NCI-H1092 treated with DMSO at 0.1 percent for 48 hours (cell line): ENCODE measurements at places on chromosomes 12 and 14.

GRCh38 chr12:122545855-122546254 lies 18.8 kb downstream of the KNTC1 start:
- DNase-seq, result no peak

GRCh38 chr12:92108651-92109050 lies 37.0 kb downstream of the BTG1 start:
- peak; percentile 48 for DNase-seq

GRCh38 chr12:110234755-110235154 lies 46.3 kb upstream of the ATP2A2 start:
- DNase-seq, result no peak

DNA sequence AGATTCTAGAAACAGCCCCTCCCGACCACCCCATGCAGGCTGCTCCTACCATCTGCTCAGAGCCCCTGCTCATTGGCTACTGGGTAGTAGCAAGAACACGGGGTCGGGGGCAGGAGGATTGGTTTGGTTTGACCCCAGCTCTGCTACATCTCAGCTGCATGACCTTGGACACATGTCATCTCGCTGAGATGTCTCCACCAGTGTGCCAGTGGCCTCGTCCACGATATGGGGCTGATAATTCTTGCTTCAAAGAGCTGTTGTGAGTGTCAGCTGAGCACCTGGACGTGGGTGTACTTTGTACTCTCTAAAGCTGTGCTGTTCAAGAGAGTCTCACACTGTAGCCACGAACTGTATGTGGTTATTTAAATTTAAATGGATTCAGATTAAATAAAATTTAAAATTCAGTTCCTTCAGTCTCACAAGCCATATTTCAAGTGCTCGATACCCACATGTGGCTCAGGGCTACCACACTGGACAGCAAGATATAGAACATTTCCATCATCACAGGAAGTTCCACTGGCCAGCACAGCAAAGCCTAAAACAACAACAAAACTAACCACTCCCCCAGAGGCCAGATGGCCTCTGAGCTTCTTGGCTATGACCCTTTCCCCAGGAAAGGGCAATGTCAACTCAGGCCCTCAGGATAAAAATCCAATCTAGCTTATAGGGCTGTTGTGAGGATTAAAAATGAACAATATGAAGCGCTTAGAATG lies 18.6 kb downstream of the LTBP2 start:
- no peak for DNase-seq

GRCh38 chr14:90253826-90254225 lies 2.5 kb upstream of the PSMC1 start:
- DNase-seq, result no peak

DNA sequence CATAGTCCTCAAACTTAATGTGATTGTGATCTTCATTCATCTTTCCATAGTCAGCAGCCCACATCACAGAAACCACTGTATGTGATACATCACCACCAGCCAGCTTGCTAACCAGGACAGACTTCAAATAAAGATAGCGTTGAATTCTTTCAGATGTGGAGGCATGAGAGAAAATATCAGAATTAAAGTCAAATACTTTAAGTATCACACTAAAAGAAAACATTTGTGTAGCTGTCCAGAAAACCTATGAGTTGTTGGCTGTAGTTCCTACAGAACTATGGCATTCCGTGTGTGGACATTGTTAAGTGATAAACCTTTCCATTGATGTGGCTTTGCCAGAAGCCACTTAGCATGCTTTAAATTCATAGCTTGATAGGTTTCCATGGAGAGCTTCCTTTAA lies 105.1 kb downstream of the LLPH start:
- no peak for DNase-seq

DNA sequence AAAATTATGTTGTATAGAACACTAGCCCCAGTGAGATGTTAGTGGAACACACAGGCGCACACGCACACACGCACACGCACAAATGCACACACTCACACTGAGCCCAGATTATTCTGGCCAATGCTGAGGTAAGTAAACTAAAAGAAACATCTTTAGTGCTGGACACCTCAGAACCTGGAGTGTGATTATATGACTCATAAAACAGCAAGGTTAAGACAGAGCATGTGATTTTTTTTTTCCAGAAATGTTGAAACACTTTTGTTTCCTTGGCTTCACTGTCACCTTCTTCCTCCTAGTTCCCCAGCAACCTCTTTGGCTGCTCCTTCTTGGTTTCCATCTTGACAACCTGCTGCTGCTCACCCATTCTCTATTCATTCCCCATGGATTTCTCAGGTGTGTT lies 141.0 kb upstream of the ALG10B start:
- DNase-seq, result no peak

- no peak for DNase-seq
Measured at GRCh38 chr12:646442-647384, 16.5 kb downstream of the NINJ2 start.

GRCh38 chr12:63841571-63841970 lies 2.9 kb upstream of the SRGAP1 start:
- no peak for DNase-seq

GRCh38 chr12:101761350-101761749 lies 22.1 kb upstream of the SYCP3 start:
- no peak for DNase-seq

DNA sequence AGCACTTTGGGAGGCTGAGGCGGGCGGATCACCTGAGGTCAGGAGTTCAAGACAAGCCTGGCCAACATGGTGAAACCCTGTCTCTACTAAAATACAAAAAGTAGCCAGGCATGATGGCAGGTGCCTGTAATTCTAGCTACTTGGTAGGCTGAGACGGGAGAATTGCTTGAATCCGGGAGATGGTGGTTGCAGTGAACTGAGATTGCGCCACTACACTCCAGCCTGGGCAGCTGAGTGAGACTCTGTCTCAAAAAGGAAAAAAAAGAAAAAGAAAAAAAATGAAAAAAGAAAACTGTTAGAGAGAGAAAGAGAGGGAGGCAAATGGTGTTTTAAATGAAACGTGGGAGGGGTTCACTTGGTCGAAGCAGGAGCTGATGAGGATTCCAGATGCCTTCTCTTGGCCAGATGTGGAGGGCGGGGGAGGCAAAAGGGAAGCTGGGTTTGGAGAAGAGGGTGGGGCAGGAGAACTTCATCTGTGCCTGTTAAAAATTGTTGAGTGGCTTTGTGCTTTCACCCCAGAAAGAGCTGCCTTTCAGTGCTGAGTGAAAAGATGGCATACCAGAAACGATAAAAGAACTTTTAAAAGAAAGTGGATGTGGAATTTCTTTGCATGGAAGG lies 1.1 kb downstream of the EMP1 start:
- DNase-seq, result no peak

DNA sequence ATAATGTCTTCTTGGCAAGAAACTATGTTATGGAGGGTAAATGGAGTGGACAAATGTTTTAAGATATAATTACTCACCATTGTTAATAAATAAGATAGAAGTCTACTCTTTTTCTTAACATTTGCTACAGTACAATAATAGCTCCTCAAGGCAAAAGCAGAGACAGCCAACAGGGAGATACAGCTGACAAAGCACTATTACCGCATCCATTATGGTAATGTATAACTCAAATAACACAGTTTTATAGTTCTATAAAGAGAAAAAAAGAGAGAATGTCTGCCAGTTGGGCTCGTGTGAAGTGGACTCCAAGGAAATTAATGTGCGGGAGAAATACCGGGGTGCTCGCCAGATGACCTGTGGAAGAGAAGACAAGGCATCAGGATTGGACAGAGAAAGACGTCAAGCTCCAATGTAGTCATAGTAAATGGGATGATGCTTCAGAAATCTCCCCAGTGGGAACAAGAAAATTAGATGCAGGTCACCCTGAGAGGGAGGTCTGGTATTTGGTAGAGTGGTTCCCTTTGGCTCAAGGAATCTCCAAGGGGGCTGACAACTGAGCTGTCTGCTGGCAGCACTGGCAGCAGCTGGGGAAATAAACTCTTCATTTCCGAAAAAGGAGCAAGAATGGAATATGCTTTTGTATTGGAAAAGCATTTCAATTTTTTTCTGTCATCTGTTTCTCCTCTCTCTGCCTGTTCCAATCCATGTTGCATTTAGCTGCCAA lies 343.9 kb downstream of the LRFN5 start:
- DNase-seq, result no peak

DNA sequence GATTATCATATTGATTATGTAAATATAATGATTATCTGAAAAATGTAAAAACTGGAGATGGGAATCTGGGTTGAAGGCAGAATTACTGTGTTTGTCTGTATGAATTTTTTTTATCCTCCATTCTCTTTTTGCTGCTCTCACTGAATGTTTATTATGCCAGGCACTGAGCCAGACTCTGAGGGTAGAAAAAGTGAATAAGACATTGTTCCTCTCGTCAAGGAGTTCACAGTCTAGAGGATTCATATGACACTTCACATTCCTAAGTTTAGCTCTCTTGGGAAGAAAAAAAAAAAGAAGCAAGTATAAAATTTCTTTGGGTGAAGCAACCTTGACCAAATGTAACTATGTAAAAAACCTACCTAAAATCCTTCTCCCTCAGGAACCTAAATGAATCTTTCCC lies 120.9 kb upstream of the LMO3 start:
- no peak for DNase-seq

- no peak for DNase-seq
Measured at GRCh38 chr14:65492266-65492665, 79.7 kb downstream of the FUT8 start.

- DNase-seq, result no peak
Measured at GRCh38 chr14:54712465-54713200, 145.7 kb downstream of the SAMD4A start.

GRCh38 chr12:45049912-45050750 lies 768 bp downstream of the DBX2 start:
- DNase-seq, result no peak

DNA sequence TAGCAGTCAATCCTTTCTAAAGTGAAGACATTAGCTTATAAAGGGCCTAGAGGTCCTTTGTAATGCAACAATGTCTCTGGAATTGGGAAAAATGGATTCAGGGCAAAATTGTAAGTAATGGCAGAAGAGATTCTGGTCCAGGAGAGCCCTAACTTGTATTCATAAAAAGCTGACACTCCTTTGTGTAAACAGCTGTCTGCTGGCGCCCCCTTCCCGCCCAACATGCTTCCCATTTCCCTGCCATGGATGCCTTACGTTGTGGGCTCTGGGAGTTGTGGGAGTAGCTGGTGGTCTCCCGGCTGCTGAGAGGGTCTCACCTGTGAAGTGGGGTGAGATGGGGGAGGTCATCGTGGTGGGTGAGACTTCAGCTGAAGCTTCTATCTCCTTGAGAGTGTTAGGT lies 2.3 kb downstream of the ACRBP start:
- DNase-seq, result peak; percentile 30

GRCh38 chr12:95648990-95649791 lies 97.9 kb upstream of the USP44 start:
- DNase-seq, result no peak

DNA sequence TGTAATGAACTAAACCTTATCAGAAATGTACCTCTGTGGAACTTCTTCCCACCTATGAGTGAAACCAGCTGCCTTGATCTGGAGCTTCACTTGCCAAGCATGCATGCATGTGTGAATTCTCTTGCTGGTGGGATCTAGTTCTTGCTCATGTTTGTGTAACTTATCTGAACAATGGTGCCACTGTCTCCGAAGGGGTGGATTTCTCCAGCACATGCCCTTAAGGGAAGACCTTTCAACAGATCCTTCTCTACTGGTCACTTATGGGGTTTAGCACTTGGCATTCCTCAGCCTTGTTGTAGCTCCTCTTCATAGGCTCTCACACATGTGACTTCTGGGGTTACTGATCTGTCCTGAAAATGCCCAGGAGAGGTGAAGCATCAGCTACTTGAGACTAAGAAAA lies 25.0 kb downstream of the SMOC1 start:
- DNase-seq, result no peak

DNA sequence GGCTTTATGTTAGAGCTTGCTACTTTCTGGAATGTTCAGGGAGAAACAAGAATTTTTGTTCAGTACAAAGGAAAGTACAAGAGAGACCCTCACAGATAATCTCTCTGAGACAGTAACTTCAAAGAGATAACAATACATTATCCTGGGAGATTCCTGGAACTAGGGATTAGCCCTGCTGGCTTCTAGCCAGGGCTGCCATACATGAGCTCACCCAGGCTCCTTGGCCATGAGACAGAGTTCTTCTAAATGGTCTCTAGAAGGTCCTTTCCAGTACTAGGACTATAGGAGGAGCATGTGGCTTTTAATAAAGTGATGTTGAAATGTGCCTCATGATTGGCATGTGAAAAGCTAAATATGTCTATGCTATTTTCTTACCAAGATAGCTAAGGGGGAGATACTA lies 342.5 kb downstream of the EMP1 start:
- DNase-seq, result no peak

DNA sequence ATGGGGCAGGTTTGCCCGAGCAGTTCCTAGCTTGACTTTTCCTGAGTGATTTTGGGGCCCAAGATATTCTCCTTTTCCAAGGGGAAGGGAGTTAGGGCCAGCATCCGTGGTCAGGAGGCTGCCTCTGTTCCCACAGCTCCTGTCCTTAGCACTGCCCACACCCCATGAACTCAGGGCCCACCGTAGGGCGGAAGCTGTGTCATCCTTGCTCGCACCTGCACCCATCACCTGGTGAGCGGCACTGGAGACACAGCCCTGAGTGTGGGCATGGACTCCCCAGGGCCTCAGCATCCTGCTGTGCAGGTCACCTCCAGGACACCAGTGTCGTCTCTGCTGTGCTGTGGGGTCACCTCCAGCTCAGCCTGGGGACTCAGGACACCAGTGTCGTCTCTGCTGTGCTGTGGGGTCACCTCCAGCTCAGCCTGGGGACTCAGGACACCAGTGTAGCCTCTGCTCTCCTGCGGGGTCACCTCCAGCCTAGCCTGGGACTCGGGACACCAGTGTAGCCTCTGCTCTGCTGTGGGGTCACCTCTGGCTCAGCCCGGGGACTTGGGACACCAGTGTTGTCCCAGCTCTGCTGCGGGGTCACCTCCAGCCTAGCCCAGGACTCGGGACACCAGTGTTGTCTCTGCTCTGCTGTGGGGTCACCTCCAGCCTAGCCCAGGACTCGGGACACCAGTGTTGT lies 322.9 kb downstream of the ADGRD1 start:
- no peak for DNase-seq

GRCh38 chr12:70736351-70737133 lies 99.3 kb upstream of the PTPRB start:
- no peak for DNase-seq

- DNase-seq, result no peak
Measured at GRCh38 chr12:2689879-2690278, 104.9 kb upstream of the FKBP4 start.

GRCh38 chr12:129304529-129304928 lies 451.3 kb downstream of the GLT1D1 start:
- DNase-seq, result no peak

DNA sequence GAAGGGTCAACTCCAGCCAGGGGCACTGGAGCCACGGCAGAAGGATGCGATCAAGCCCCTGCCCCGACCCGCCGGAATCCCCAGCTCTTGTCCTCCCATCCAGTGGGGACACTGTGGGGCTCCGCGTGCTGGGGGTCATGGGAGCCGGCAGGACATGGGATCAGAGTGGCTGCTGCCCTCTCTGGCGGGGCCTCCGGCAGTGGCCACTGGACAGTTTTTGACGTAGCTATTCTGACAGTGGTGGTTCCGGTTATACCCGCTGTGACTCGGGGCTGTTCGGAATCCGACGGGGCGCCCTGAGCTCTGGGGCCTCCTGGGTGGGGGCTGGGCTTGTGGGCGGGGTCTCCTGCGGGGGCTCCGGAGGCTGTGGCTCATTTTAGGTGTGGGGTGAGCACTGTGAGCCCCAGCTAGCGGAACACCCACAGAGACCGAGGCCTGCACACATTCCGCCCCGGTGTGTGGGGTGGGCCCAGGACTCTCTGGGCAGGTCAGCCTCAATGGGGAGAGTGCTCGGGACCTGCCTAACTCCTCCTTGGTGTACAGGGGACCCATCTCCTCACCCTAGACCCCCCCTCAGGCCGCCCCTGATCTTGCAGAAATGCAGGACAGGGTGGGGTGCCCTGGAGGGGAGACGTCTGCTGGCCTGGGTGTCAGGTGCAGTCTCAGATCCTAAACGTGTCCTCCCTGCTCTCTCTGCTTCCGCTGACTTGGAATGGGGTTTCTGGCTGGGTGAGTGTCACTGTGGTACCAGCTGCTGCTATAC lies 374.2 kb downstream of the TMEM121 start:
- no peak for DNase-seq
